Bronchial smooth muscle cell (primary cell): ENCODE measurements at places on chromosomes 7 and 10. TPM values are rescaled to one million over a fixed set of nuclear protein-coding genes. Genes with fewer than 3 reads are reported as not detected.

DHX32 gene
- total RNA-seq = 24.3 and 27.4 TPM in 2 replicates

PAX4 gene
- total RNA-seq = not detected in 2 replicates

PPP1R9A gene
- 0.16 and 0.60 TPM in 2 replicates for total RNA-seq

HMX2 gene
- not detected in 2 replicates for total RNA-seq

LRRTM3 gene
- not detected in 2 replicates for total RNA-seq

IFIT1 gene
- 40.8 and 43.9 TPM in 2 replicates for total RNA-seq

ENTPD1 gene
- under 0.01 and 0.60 TPM in 2 replicates for total RNA-seq

TSPAN13 gene
- total RNA-seq = 1.8 and 4.1 TPM in 2 replicates

HMX3 gene
- total RNA-seq = 0.16 TPM in 1 of 2 replicates, not detected in the other

SBDS gene
- 62.5 and 63.7 TPM in 2 replicates for total RNA-seq

GATA3 gene
- total RNA-seq = not detected in 2 replicates

C1QL3 gene
- total RNA-seq = 0.09 TPM in 1 of 2 replicates, not detected in the other

TMEM270 gene
- 0.16 TPM in 1 of 2 replicates, not detected in the other for total RNA-seq

VSTM4 gene
- total RNA-seq = 5.5 and 6.4 TPM in 2 replicates

LIPJ gene
- under 0.01 and 0.16 TPM in 2 replicates for total RNA-seq

CTBP2 gene
- 62.1 and 81.8 TPM in 2 replicates for total RNA-seq

SNCG gene
- total RNA-seq = 7.2 and 69.4 TPM in 2 replicates

TRDMT1 gene
- total RNA-seq = 3.8 and 5.1 TPM in 2 replicates
